Fibroblast of skin of back (primary cell): ENCODE measurements at places on chromosomes 11 and 22.

DNA sequence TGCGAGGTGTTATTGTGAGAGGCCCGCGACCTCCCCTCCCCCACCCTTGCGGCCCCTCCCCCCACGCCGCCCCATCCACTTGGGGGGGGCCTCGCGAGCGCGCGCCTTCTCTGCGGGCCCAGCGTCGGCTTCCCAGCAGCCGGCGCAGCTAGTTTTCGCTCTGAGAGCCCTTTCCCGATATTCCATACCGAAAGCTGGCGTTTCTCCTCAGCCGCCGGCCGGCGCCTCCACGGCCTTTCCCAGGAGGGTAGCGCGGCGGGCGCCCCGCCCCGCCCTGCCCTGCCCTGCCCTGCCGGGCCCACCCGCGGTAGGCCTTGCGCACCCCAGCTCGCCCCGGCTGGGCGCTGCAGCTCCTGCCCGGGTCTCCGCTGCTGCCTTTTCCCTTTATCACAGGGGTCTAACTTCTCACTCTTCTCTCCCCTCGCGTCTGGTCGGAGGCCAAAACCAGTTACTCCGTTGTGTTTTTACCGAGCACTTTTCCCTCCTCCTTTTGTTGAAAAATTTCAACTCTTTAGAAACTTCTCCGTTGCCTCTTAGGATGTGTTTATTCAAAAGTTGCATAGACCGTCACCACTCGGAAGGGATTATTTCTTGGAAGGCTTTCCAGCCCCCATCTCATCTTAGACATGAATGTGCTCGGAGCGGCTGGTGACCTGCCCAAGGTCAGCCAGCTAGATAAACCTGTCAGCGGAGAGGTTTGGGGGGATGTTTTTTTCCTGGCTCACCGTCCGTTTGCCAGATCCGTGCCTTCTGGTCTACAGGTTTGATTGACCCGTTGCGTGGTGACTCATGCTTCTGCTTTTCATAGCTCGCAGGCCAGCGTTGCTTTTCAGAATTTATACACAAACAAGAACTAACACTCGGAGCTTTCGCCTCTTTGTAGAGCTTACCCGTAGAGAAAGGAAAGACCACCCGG, 648 bp downstream of the PAFAH1B2 start:
- peak; percentile 72 for DNase-seq

GRCh38 chr11:45037434-45038005, 86.8 kb upstream of the TP53I11 start:
- no peak for DNase-seq

DNA sequence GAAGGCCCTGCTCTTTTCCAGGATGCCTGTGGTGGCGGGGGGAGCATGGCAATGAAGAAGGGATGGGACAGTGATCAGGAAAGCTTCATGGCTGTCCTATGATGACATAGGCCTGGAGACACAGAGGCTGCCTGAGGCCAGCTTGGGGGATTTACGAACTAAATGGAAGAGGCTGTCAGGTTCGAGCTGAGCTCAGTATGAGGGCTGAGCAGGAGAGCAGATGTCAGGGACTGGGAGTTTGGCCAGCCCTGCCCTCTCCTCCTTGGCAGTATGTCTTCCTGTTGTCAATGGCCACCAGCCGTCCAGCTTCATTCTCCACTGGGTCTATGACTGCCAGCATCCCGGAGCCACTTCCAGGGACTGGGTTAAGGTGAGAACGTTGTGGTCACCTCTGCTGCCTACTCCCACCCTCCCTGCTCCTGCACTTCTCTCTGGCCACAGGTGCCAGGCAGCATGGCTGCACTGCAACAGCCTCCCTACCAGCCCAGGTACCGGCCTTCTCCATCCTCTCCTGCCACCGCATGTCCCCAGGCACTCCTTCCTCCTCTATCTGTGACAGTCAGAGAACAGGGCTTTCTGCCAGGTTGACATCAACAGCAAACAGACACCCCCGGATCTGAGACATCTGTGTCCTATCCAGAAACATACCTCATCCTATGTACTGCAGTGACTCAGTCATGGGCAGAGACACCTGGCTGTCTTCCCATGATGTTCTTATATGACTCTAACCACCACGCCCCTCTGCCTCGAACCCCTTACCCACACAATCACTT, 75.1 kb downstream of the KIRREL3 start:
- no peak for DNase-seq

GRCh38 chr11:126965331-126965730, 35.2 kb downstream of the KIRREL3 start:
- no peak for DNase-seq

DNA sequence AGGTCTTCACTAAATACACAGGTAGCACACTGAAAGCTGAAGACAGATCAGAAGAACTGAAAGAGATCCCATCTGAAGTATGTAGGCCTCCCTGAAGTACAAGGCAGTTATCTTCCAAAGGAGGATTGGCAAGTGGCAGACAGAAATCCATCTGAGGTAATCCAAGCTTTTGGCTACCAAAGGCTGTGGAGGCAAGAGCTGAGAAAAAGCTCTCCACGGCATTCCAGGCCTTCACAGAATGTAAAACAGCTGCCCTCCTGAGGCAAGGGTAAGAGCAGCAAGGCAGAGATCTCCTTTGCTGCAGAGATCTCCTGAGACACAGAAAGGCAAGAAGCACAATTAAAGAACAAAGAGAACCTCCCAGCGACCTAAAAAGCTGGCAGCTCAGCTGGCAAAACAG, 19.1 kb downstream of the PIK3C2A start:
- no peak for DNase-seq

DNA sequence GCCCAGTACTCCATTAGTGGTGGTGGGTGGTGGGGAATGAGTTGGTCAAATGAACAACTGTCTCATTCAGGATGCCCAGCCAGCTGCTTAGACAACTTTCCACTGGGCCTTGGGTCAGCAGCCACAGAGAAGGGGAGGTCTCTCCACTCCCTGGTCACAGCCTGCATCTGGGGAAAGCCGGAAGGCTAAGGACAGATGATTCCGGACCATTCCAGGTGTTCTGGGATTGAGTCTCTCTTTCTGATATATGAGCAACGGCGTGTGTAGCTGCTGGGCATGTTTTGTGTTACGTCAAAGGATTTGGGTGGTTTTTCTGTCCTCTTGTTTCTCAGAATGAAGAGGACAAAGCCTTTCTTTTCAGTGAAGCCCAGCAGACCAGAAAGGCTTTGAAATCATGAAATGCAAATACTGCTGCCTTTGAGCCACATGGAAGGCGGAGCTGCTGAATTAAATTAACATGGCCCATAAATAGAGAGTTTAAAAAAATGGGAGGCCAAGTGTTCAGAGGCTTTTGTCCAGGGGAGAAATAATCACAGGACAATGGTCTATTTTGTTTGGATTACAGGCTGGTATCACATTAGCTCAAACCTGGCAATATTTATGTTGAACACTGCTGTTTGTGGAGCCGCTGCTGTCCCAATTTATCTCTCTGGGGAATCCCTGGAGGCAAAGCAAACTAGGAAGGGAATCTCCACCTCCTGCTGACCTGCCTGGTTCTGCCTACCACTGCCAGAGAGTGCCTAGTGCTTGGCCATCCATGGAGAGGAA, 234.4 kb upstream of the E2F8 start:
- no peak for DNase-seq

DNA sequence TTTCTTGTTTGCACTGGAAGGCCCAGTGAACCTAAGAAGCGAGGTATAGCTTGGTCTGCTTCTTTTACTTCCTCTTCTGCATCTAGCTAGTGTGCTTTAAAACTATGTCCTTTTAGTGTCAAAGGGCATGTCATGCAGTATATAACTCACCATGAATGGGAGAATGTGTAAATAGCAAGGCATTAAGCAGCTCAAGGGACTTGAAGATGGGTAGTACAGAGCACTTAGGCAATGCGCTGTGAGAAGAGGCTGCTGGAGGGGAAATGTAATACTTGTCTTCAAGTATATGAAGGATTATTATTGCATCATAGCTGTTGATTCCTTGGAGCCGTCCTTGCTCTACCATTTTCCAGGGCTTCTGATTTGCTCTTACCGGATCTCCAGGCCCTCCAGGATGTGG, 7.6 kb downstream of the MAML2 start:
- DNase-seq, result no peak

DNA sequence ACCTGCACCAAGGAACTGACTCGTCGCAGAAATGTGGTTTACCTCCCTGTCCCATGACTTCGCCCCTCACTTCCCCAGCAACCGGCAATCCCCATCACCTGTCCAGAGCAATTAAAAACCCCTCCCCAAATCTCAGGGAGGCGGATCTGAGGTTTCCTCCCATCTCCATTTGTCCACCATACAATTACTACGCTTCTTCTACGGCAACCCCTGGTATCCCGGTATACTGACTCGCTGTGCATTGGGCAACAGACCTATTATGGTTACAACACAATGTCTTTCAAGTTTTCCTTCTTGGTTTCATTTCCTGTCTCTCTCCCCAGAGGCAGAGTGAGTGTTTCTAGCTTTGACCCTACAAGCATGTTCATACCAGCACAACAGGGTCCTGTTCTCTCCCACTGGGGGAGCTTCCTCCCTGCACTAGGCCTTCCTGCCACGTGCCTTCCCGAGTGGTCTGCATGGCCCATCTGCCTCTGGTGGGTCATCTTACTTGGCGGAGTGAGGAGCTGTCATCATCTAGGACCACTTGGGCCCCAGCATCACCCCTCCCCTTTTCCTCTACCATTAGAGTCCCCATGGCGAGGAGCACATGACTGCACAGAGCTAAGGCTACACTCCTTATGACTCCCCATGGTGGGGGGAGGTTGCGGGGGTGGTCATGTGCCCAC, 30.3 kb upstream of the NAP1L4 start:
- peak; percentile 61 for DNase-seq

GRCh38 chr11:5364214-5364613, 12.9 kb downstream of the OR51B6 start:
- DNase-seq, result peak; percentile 90

DNA sequence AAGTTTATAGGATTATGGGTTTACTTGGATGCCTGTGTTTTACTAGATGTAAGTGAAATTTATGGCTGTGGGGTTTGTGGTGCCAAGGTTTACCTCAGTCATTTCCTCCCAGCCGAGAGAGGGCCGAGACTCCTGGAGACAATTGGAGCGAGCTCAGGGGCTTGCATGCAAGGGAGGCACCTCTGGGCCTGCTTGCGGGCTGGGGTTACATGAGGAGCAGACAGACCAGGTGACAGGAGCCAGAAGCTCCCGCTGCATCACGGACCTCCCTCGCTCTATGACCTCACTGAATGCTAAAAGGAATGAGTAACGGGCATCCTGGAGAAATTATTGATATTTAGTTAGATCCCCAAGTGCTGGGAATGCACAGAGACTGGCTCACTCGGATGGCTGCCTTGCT, 275.2 kb upstream of the KIRREL3 start:
- DNase-seq, result no peak

- DNase-seq, result no peak
Observed at GRCh38 chr11:61960532-61960931, 6.9 kb downstream of the FTH1 start.

- DNase-seq, result no peak
Observed at GRCh38 chr11:60706931-60707330, 7.5 kb downstream of the MS4A8 start.

GRCh38 chr11:73398721-73399120, 22.5 kb downstream of the RELT start:
- DNase-seq, result no peak

DNA sequence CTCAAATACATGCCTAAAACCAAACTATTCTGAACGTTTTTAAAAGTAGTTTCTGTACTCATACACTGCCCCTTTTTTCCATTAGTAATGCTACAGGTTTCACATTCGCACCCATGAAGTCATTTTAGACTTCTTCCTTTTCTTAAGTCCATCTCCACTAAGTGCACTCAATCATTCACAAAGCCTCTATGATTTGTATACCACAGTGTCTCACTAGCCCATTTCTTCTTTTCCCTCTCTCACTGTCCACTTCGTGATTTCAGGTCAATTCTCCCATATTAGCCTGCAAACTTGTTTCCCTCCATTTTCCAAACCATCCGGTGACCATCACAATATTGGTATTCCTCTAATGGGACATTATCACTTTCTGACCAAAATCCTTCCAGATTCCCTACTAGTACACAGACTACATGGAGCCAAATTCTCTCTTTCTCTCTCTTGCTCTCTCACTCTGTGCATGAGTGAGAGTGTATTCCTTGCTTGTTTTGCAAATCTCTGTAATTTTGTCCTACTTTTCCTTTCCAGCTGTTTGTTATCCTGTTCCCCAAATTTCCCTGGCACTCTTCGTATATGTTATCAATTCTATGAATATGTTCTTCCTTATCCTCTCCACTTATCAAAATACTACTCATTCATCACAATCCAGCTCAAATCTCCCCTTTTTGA, 3.4 kb upstream of the ZC3H12C start:
- DNase-seq, result no peak

DNA sequence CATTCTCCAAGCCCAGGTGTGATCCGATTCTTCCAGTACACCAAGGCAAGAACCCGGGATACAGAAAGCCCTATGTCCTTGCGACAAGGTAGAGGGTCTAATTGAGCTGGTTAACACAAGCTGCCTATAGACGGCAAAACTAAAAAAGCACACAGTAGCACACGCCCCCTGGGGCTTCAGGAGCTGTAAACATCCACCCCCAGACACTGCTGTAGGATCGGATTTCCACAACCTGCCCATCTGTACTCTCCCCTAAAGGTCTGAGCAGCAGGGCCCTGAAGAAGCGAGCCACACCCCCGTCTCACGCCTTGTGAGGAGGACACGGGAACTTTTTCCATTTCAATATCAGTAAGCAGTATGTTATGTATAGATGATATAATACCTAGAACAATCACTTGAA, 624.7 kb downstream of the BUD13 start:
- no peak for DNase-seq

DNA sequence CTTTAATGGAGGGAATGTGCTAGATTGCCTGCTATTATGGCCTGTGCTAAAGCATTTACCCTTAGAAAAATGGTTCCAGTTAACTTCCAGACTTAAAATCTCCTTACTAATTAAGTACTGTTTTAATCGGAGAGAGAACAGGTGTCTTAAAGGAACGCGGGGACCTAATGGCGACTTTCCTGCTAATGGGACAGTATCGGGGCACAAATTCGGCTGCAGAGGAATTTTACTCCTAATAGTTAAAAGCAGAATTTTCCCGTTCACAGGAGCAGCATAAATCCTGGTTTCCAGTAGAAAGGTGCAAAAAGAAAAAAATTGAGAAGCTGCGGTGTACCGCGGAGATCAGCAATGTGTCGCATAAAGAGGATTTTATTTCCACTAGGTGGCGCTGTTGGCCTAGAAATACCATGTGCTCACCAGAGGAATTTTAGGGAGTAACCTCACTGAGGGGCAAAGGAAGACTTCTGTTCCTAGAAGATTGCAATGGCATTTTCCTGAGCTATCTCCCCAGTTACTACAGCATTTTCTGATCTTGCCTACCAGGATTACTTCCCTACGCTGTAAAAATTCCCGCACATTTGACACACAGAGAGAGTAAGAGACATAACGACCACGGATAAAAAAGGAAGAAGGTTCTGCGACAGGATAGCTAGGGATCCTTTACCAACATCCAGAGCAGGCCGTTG, 44.5 kb downstream of the ZNF280B start:
- peak; percentile 57 for DNase-seq
